CD8-positive, alpha-beta T cell (primary cell): ENCODE measurements at places on chromosomes 12 and 14.

DNA sequence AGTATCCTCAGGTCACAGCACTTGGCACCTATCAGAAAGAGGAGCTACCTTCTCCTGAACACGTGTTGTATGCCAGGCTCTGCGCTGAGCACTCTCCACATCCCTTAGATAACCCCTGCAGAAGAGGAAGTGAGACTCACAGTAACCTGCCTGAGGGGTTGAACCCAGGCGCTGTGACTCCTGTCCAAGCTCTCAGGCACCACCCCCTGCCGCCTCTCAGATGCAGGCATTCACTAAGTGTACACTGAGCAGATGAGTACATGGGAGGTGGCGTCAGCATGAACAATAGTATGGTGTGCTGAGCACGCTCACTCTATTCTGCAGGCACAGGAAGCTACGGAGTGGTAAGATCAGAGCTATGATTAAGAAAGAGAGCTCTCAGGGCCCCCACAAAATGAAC, 21.0 kb upstream of the RIC8B start:
- DNase-seq, result no peak

DNA sequence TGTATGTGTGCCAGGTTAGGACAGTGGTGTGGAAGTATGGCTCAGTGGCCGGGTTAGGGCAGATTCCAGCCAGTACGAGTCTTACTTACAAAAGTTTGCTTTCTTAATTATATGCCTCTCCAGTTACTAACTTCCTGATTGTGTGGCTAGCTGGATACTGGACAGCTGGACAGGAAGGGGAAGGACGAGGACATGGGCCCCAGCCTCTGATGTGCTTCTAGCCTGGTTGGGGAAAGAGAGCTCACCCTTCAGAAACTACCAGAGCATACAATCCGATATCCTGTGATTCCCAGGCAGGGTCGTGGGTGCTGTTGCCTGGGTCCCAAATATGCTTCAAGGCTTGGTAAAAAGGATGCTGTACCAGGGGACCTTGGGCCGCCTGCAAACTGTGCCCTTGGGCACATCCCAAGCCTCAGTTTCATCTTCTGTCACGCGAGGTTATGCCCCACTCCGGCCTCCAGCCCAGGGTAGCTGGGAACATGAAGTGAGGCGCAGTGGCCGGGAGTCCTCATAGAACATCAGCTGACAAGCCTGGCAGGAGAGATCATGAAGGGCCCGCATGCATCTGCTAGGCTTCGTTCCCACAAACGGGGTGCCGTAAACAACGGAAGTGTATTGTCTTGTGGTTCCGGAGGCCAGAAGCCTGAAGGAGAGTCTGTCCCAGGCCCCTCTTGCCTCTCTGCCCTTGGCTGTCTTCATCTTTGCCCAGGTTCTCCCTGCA, 23.2 kb upstream of the RIN3 start:
- DNase-seq, result no peak

- DNase-seq, result no peak
Measured at GRCh38 chr14:34344318-34344717, 117.7 kb downstream of the SPTSSA start.

DNA sequence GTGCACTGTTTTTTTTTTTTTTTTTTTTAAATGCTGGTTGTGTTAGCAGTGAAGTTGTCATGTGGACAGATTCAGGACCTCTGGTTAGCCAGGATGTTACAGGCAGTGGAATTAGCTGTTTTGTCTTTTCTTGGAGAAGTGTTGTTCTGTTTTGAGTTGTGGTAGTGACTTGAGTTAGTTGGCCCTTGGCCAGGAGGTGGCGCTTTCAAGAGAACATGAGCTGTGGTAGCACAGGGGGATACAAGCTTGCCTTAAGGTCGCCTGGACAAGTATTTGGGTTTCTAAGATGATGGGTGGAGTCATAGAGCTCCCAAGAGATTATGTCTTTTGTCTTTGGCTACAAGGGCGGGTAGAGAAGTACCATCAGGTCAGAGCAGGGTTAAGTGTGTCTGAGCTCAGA, 33.3 kb upstream of the CCDC198 start:
- DNase-seq, result no peak

- DNase-seq, result no peak
Measured at GRCh38 chr12:89051065-89051677, 301.1 kb downstream of the DUSP6 start.

- DNase-seq, result no peak
Measured at GRCh38 chr12:67758521-67758920, 110.0 kb downstream of the DYRK2 start.

- no peak for DNase-seq
Measured at GRCh38 chr12:115998119-115998633, 279.3 kb downstream of the MED13L start.

DNA sequence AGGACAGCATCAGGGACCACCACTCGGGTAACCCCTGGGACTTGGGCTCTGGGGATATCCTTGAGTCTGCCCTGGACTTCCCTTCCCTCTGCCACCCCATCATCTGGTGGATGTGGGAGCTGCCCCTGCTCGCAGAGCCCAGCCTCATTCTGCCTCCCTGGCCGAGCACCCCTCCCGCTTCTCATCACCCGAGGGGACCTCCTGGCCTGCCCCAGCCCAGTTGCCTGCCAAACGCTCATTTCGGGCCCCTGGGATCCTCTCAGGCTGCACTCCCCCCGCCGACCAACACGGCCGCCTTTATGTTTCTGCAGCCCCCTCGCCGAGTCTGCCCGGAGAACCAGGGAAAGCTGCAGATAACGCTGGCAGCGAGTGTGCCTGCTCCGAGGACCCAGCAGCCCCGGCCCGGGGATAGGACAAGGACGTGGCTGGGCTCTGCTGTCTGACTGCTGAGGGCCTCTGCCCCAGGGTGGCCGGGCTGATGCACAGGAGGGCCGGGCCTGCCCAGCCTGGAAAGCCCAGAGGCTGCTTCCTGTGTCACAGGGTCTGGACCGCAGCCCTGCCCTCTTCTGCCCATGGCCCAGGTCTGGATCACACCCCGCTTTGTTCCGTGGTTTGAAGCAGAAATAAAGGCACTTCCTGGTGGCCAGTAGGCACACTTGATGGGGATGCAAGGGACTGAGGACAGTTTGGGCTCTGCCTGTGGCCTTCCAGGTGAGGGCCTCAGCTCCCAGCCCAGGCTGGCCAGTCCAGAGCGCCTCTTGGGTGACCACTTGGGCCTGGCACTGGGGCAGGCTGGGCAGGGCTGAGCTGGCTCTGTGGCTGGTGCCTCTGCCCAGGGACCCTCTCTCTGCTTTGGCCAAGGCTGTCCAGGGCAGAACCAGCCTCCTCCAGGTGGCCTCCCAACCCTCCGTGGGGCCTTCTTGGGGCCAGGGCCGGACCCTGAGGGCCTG, 4.9 kb upstream of the EXOC3L4 start:
- DNase-seq, result no peak
